ENCODE measurements at places on chromosomes 7 and 10.

GRCh38 chr7:151348970-151349369, 7.4 kb downstream of the NUB1 start:
- no peak for DNase-seq

- DNase-seq, result no peak
These were observed 16.7 kb upstream of the SUN1 start for GRCh38 chr7:815284-816216.

- DNase-seq, result no peak
These were observed 45.2 kb upstream of the FAM180A start for GRCh38 chr7:135793841-135794240.

DNA sequence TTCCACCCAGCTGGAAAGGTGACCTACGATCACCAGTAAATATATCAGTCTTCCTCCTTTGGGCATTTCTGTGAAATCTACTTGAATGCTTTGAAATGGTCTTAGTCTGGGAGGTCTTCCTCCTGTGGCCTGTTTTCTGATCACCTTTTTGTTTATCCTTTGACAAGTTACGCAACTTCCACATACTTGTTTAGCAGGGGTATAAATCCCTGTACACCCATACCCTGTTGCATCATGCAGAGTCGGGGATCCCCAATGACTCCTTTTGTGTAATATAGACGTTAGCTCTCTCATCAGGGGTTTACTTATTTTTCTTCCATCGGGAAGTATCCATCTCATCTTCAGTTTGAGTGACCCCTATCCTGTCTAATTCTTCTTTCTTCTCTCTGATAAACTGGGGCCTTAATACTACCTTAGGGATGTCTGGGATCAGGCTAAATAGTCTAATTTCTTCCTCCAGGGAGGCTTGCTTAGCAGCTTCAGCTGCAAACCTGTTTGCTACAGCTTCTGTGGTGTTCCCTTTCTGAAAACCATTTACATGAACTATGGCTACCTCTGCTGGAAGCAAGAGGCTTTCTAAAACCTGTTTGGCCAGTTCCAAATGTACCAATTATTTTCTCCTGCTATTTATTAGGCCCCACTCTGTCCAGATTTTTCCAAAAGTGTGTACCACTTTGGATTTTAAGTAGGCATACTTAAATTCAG, 25.8 kb downstream of the MAPK8 start:
- no peak for DNase-seq

GRCh38 chr7:27936047-27936767, 196.2 kb downstream of the TAX1BP1 start:
- no peak for DNase-seq

GRCh38 chr7:111025006-111025405, 65.9 kb upstream of the LRRN3 start:
- DNase-seq, result no peak

DNA sequence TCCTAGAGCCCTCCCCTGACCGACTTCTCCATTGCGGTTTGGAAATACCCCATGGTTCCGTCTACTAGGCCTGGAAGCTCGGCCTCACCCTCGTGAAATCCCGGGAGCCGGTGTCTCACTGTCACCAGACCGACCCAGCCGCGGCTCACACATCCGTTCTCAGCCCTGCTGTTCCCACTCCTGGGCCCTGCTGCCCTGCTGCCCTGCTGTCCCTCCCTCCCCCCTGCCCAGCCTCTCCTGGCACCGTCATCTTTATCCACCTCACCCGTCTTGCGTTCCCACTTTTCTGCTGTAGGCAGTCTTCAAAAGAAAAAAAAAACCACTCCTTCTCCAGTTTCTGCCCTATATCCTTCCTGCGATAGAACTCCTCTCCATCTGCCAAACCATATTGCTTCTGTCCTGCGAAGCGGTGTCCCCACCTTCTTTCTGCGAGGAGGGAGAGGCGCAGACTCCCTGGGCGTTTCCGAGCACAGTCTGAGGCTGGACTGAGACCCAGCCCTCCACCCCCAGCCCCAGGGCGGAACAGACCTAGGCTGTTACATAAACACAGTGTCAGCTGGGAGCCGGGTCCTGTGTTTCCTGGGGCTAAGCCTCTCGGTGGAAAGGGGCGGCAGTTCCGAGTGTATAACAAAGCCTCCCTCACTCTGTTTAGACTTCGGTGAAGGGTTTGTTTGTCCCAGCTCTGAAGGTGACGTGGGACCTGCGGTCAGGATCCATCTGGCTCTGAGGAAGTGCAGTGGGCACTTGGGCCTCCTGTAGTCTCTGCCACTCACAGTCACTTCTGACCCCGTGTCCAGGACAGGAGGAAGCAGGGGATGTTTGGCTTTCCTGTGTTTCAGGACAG, 2.8 kb downstream of the AGAP3 start:
- DNase-seq, result no peak

DNA sequence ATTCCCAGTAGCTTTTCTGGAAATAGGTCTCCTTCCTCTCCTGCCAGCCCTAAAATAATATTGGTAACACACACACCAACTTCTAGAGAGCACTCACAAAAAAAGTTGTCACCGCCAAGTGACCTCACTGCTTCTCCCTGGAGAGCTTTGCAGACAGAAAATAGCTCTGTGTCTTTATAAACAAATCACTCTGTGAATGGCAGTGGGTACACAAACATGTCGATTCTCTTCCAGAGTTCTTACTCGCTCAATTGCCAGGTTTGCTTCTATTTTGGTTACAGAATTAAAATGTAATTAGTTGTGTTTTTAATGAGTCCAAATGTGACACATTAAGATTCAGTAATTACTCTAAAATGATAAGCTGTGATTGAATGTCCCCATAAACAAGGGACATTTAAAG, 649.2 kb upstream of the C7orf33 start:
- DNase-seq, result no peak

- DNase-seq, result no peak
These were observed 5.1 kb downstream of the ANXA11 start for GRCh38 chr10:80200259-80200658.

Measured in skeletal muscle cell (primary cell).